ENCODE measurements at places on chromosomes 1 and 21.

GRCh38 chr1:38609166-38610025 is 250.2 kb downstream of the RRAGC start:
- DNase-seq, result no peak

- DNase-seq, result no peak
Measured at GRCh38 chr1:37574834-37575480, 18.2 kb downstream of the DNALI1 start.

DNA sequence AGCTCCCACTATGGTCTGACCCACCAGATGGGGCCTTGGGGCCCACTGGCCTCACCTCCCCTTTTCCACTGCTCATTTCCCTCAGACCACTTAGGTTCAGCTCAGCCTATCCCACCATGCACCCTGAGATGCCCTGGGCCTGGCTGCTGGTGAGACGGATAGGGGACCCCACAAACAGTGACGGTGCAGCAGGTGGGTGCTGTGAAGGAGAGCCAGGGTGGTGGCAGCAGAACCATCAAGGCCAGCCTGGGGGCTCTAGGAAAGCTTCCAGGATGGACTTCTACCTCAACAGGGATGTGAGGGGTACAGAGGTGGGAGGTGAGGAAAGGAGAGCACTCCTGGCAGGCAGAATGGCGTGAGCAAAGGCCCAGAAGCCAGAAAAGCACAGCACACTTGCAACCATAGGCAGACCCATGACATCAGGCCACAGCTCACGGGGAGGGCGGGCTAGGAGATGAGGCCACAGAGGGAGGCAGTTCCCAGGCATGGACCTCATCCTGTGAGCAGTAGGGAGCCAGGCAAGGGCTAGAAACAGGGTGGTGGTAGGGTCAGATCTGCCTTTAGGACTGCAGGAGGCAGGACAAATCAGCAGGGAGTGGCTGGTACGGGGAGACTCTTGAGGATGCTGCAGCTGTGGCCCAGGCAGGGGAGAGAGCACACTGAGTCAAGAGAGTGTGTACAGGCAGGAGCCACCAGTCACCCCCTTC is 23.1 kb downstream of the CYB5RL start:
- no peak for DNase-seq

- DNase-seq, result no peak
Measured at GRCh38 chr1:204453141-204453772, 41.3 kb downstream of the PIK3C2B start.

GRCh38 chr1:150210091-150210490 is 25.8 kb downstream of the ANP32E start:
- peak; percentile 64 for DNase-seq
